ENCODE measurements at places on chromosomes 16 and 17.

- no peaks in the 10 kb centered on the region for H3K4me1 ChIP-seq
- H3K4me3 ChIP-seq: no peak overlapping the region
- H3K27me3 ChIP-seq: no peaks in the 10 kb centered on the region
- H3K27ac ChIP-seq: no peak overlapping the region
- DNase-seq: no peak
These were observed 365.6 kb downstream of the GRIN2A start for GRCh38 chr16:9816644-9817043.

GRCh38 chr16:28010671-28011070 lies 52.8 kb downstream of the GSG1L start:
- no peak overlapping the region for H3K27ac ChIP-seq
- H3K27me3 ChIP-seq: peaks cover 19% of the 10 kb centered on the region
- no peaks in the 10 kb centered on the region for H3K36me3 ChIP-seq
- no peak overlapping the region for H3K4me3 ChIP-seq
- no peak for DNase-seq

DNA sequence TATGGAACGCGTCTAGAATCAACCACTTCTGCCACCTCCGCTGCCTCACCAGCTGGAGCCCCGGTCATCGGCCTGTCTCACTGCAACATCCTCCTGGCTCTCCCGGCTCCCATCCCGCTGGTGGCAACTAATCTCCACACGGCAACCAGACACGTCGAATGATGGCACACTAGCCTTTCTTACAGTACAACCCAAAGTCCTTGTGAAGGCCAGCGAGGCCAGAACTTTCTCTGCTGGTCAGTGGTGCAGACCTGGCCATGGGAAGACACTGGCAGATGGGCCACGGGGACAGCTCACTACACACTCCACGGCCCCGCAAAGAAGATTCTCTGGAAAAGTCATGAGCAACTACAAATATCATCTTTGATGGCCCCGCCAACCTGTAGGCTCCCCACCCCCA lies 117.6 kb downstream of the RMI2 start:
- H3K27ac ChIP-seq: no peak overlapping the region
- DNase-seq: no peak
- H3K36me3 ChIP-seq: no peaks in the 10 kb centered on the region
- H3K27me3 ChIP-seq: peaks cover 7% of the 10 kb centered on the region

DNA sequence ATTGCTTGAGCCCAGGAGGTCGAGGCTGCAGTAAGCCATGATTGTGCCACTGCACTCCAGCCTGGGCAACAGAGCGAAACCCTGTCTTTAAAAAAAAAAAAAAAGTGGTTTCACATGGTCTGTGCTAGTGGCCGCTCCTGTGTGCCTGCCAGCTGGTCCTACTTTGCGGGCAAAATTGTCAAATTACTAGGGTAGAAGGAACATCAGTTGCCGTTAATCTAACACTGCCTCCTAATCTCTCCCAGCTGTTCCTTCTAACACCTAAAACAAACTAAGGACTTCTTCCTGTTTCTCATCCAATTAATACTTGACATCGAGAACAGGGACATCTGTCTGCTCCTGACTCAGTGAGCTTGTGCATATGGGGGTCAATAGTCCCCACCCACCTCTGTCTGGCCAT lies 23.9 kb downstream of the TMEM11 start:
- peaks cover 28% of the 10 kb centered on the region for H3K36me3 ChIP-seq
- no peak overlapping the region for H3K27ac ChIP-seq
- H3K4me1 ChIP-seq: no peaks in the 10 kb centered on the region
- no peak for DNase-seq
- no peaks in the 10 kb centered on the region for H3K27me3 ChIP-seq
- no peak overlapping the region for H3K4me3 ChIP-seq

DNA sequence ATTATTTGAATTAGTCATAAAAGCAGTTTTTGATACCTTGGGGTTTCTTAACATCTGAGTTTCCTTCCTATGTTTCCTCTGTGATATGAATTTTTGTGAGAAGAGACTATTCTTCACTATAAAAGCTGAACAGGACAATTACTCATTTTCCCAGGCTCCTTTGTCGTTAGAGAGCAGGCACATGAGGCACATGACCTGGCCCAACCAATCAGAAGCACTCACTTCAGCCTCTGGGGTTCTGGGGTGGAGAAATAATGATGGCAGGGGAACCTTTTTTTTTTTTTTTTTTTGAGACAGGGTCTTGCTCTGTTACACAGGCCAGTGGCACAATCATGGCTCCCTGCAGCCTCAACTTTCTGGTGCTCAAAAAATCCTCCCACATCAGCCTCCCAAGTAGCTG lies 145.5 kb upstream of the ASIC2 start:
- no peak for DNase-seq
- H3K36me3 ChIP-seq: no peaks in the 10 kb centered on the region
- no peak overlapping the region for H3K27ac ChIP-seq
- no peaks in the 10 kb centered on the region for H3K27me3 ChIP-seq
- no peak overlapping the region for H3K4me3 ChIP-seq
